ENCODE measurements at places on chromosomes 5 and 9.

GRCh38 chr5:25604681-25605080, 959.9 kb upstream of the CDH10 start:
- DNase-seq: no peak

DNA sequence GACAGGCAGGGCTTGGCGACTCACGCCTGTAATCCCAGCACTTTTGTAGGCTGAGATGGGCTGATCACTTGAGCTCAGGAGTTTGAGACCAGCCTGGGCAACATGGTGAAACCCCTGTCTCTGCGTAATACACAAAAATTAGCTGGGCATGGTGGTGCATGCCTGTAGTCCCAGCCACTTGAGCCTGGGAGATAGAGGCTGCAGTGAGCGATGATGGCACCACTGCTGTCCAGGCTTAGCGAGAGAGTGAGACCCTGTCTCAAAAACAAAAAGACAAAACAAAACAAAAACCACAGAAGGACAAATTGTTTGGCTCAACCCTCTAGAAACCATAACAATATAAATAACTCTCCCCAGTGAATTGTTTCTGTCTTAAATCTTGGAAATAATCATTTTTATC, 92.6 kb upstream of the ERBIN start:
- no peak for DNase-seq

- no peak for DNase-seq
Measured at GRCh38 chr9:104110509-104110908, 16.4 kb downstream of the SMC2 start.

DNA sequence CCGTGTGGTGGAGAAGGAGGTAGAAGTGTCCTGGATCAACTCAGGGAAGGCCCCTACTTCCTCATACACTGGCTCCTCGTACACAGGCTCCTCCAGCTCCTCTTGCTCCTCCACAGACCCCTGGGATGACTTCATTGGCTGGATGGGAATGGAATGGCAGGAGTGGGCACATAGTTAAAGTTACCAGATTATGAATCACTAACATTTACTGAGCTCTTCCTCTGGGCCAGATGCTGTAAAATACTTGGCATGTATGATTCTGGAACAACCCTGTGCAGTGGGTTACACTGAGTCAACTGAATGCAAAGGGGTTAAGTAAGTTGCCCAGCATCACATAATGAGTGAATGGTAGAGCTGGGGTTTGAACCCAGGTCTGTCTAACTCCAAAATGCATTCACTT, 3.1 kb upstream of the FCHSD1 start:
- DNase-seq: no peak

GRCh38 chr5:73989956-73990355, 364.0 kb downstream of the ARHGEF28 start:
- DNase-seq: no peak

DNA sequence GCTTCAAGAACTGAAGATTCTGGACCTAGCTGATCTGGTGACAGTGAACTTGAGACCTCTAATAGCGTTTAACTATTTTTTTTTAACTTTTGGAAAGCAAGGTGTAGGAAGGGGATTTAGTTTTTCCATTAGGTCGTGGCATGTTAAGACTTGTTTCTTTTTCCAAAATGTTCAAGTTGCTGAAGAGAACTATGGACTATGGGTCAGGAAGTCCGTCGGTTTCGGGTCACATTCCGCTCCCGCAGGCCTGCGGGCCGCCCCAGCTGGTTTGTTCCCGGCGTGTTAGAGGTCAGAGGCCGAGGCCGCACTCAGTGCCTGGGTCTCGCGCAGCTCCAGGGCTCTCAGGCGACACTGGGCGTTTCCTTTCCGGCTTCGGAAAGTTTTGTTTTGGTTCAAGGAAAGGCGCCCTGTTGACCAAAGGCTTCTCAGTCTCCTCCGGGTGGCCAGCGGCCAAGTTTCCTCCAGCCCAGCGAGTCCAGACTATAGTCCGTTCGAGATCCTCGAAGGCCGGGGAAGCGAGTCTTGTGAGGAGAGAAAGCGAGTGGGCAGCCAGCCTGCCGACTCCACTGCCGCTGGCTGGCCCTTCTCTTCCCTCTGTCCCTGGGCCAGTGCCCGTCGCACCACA, 586 bp upstream of the FCHO2 start:
- DNase-seq: no peak

DNA sequence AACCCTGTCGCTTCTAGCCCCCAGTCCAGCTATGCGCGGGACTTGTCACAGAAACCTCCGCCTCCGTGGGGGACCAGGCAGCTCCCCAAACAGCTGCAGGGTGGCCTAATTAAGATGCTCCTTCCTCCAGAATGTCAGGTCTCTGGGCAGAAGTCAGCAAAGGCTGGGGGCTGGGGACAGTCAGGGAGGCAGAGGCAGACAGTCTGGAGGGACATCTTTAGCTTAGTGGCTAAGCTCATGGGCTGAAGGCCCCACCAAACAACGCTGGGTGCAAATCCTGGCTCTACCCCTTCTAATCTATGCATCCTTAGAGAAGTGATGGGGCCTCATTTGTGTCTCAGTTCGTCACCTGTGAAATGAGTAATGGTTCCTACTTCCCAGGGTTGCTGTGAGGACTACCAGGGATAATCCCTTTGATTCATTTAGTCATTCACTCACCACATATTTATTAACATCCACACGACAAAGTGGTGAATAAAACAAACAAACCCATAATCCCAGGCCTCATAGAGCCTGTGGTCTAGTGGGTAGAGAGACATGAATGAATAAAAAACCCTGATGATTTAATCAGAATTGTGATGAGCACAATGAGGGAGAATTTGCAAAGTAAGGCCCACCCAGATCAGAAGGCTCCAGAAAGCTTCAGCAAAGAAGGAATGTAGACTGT, 20.2 kb upstream of the MED27 start:
- DNase-seq: no peak

DNA sequence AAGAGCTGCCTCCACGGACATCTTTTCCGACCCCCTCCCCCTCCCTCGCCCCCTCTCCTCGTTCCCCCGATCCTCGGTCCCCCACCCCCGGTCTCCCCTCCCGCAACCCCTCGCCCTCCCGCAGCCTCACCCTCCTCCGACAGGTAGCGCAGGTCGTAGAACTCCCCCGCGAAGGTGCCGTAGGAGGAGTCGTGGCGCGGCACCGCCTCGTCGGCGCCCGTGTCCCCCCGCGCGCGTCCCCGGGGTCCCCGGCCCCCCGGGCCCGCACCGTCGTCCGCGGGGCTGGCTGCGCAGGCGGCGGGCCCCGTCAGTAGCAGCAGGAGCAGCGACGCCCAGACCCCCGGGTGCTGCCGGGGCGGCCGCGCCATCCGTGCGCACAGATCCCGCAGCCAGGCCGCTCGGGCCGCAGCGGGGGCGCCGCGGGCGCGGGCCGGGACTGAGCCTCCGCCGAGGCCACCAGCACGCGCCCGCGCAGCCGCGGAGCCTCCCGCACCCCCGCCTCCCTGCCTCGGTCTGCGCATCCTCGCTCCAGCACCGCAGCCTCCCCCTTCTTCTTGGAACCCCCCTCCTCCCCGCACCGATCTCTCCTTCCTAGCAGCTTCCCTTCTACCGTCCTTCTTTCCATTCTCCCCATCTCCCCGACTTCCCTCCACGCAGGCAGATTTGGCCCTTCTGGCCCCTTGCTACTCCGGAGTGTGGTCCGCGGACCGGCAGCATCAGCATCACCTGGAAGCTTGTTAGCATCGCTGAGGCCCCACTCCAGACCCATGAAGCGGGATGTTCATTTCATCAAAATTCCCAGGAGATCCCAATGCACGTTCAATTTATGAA, at the start of gene FRRS1L:
Gene FRRS1L, minus strand, starts transcription at position 479 of the 831 bp plus-strand sequence. Its CDS starts 111 bp downstream, at position 368.
- no peak for DNase-seq

DNA sequence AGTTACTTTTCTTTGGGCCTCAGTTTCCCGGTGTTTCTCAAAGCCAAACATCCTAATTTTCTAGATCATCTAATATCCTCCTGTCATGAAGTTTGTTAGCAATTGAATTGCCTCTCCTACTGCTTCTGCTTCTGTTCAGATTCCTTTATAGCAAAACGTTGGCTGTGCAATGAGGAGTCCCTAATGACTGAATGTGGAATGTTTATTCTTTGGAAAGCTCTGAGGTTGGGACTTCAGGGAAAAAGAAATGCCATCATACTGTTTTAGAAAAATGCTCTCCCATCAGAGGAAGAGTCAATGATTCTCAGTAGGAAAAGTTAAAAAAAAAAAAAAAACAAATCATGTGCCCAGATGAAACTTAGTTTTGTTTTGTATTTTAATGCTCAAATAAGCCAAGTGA, 268.7 kb upstream of the PAPPA start:
- DNase-seq: no peak

DNA sequence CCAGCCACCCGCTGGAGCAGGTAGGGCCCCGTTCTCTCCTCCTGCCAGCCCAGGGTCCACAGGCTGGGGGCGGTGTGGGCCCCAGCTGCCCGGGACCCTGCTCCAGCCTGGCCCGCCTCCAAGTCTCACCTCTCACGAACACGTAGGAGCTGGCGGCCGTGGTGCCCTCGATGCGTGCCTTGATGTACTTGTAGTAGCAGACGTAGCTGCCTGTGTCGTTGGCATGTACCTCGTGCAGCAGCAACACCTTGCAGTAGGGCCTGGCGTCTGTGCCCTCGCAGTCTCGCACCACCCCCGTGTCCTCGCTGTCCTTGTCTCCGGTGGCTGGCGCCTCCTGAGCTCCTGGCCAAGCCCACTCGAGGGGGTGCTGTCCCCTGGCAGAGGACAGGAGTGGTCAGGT, 19.0 kb downstream of the FLT4 start:
- DNase-seq: no peak

- no peak for DNase-seq
Measured at GRCh38 chr5:169804861-169805260, 167.8 kb downstream of the DOCK2 start.

GRCh38 chr5:89946916-89947315, 462.6 kb downstream of the CETN3 start:
- DNase-seq: no peak

GRCh38 chr5:63101870-63102269, 523.3 kb downstream of the LRRC70 start:
- DNase-seq: no peak

- DNase-seq: no peak
Measured at GRCh38 chr9:137423514-137424291, 510 bp downstream of the NOXA1 start.

Data from stimulated activated CD4-positive, alpha-beta T cell treated with anti-CD3 and anti-CD28 coated beads, TNF-alpha, amount 100 ng/mL, for 24 hours (primary cell).